ENCODE measurements at places on chromosomes 11 and 22.

GRCh38 chr22:35138521-35138920 lies 72.6 kb downstream of the ISX start:
- DNase-seq, result no peak

GRCh38 chr22:32518848-32519247 lies 44.2 kb downstream of the FBXO7 start:
- DNase-seq, result no peak

- no peak for DNase-seq
These were observed 2.1 kb upstream of the OAF start for GRCh38 chr11:120208777-120209176.

DNA sequence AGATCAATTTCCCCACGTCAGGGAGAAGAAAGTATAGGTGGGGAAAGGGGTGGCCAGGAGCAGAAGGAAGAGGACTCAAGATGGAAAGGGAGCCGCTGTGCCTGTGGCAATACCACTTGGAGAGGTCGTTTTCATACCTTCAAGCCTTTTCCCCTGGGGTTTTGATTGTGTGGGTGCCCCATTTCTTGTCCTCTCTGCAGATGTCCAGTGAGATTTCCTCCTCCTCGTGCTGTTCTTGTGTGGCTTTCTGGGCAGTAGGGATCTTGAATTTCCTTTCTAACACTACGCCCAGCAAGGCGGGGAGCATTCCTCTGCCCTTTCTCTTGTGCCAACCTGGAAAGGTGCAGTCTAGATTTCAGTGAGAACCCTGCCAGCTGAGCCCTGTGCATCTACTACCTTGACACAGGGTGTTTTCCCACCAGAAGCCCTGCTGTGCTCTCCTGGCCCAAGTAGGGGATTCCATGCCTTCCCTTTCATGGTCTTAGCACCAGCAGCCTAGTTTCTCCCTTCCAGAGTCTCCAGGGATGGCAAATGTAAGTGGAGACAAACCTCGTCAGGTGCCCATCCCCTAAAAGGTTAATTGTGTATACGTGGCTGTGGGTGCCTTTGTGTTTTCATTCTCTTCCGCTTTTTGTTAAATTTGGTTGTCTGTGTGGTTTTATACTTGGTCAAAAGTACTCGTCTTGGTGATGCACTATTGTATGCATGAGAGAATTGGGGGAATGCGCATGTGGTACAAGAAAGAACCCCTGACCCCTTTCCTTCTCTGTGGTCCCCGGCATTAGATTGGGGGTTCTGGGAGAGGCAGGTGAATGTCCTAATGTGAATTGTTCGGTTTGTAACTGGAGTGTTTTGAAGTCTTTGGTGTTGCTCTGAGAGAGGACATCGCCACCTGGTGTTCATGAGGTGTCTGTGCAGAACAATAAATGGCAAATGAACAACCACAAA lies 71.4 kb upstream of the MPEG1 start:
- no peak for DNase-seq

DNA sequence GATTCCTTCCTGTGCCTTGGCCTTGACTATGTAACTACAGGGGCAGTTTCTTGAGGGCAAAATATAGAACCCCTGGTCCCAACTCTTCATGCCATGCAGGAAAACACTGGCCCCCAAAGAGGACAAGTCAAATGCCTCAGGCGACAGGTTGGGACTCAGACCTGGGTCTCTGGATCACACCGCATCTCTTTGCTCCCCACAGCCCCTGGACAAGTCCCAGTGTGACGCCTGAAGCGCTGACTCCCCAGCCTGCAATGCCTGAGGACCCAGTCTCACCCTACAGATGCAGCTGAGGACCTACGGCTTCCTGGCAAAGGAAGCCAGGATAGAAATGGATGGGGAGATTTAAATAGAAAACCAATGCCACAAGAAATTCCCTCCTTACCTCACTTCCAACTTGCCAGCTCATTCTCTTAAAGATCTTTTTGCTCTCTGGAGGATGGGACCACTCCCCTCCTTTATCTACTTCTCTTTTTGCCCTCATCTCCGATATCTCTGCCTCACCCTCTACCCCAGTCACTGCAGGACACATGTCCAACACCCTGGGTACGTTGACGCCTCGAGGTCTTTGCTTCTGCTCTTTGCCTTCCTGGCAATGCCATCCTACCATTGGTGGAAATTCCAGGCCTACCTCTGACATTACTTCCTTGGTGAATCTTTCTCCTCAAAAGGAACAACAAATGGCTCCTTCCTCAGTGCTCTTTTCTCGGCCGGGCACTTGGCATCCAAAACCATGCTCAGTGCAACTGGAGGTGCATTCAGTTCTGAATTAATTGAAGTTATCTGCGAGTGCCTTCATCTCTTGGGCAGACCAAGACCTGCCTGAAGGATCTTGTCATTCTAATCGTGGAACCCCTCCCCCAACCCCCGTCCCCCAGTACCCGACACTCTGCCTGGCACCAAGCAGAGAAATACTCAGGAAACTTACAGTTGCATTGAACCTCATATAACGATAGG lies 2.0 kb upstream of the PRDM11 start:
- no peak for DNase-seq

- no peak for DNase-seq
These were observed 2.3 kb upstream of the OSBP start for GRCh38 chr11:59617876-59618275.

DNA sequence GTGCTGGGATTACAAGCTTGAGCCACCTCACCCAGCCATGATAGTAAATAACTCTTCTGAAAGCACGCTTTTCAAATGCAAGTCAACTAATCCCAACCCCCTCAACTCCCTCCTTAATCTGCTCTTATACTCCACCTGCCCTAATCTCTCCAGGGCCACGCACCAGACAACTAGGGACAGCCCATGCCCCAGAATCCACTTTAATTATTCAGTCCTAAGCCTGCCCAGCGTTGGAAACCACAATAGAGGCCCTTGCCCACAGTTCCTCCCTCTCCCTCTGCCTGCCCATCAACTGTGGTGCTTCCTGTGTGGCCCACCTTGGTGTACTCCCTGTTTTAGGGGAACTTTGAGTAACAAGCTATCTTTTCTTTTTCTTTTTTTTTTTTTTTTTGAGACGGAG lies 2.7 kb upstream of the VPREB3 start:
- DNase-seq, result no peak

DNA sequence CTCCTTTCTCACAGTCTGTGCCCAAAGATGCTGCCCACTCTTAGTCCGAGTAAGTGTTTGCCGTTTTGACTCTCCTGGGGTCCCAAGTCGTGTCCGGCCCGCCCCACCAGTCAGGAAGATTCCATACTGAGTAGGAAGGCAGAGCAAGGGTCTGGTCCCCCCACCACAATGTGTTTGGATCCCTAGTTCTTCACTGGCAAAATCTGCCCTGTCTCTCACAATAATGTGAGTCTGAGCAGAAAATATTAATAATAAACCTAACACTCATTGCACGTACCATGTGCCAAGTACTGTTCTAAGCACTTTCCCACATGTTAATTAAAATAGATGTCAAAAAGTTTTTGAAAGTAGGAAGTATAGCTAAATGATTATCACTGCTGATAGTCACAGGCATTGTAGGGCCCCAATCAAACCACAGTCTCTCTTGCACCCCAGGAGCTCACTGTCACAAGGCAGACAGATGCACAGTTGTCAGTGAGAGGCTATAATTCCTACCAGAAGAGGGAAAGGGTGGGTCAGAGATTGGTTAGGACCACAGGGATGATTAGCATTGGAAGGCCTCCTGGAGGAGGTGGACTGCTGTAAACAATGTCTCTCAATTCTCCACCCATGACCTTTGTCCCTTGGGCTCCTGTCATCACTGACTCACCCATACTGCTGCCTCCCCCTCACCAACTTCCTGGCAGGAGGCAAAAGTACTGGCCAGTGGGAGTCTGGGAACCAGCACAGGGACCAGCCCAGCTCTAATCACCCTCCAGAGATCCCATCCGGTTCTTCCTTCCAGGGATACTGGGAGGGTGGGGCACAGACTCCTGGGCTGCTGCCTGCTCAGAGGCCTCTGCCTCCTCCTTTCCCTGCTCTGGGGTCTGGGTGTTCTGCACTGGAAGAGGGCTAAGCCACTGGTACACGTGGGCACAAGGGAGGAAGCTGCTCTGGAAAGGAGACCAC lies 1.0 kb upstream of the POLD4 start:
- no peak for DNase-seq

GRCh38 chr11:94725097-94725496 lies 43.1 kb upstream of the AMOTL1 start:
- DNase-seq, result no peak

- no peak for DNase-seq
These were observed 54.9 kb upstream of the LMO1 start for GRCh38 chr11:8318536-8318935.

GRCh38 chr22:36385491-36386350 lies 2.0 kb downstream of the MYH9 start:
- DNase-seq, result no peak

DNA sequence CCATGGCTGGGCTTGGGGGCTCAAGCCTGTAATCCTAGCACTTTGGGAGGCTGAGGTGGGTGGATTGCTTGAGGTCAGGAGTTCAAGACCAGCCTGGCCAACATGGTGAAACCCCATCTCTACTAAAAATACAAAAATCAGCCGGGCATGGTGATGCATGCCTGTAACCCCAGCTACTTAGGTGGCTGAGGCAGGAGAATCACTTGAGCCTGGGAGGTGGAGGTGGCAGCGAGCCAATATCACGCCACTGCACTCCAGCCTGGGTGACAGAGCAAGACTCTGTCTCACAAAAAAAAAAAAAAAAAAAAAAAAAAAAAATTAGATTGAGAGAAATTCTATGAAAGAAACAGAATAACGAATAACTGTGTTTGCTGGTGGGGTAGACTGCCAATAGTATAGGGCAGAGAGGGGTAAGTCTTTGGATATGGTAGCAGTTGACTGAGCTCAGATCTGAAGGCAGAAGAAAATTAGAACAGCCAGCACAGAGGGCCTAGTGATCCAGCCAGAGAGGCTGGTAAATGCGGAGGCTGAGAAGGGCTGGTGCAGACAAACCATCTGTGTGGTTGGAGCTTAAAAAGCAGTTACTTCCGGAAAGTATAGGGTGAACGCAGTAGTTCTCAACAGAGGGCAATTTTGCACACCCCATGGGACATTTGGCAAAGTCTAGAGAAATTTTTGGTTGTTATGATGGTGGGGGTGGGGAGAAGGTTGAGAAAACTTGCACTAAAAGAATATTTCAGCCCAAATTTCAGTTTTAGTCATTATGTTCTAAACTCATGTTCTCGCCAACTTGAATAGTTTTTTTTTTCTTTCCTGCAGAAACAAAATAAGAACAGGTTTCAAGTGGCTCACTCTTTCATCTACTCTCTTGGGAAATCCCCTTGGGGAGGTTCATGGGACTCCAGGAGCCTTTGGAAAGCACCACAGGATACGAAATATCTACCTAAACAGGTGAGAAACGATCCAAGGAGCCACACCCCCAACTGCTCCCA lies 1.6 kb upstream of the HORMAD2 start:
- DNase-seq, result no peak

GRCh38 chr11:34464591-34465051 lies 25.9 kb downstream of the CAT start:
- no peak for DNase-seq

GRCh38 chr22:48605856-48606481 lies 1221.7 kb downstream of the BRD1 start:
- DNase-seq, result no peak

- DNase-seq, result no peak
These were observed 32.4 kb upstream of the SORL1-AS1 start for GRCh38 chr11:121485216-121485615.

- no peak for DNase-seq
These were observed 79.0 kb downstream of the AASDHPPT start for GRCh38 chr11:106156290-106156937.

DNA sequence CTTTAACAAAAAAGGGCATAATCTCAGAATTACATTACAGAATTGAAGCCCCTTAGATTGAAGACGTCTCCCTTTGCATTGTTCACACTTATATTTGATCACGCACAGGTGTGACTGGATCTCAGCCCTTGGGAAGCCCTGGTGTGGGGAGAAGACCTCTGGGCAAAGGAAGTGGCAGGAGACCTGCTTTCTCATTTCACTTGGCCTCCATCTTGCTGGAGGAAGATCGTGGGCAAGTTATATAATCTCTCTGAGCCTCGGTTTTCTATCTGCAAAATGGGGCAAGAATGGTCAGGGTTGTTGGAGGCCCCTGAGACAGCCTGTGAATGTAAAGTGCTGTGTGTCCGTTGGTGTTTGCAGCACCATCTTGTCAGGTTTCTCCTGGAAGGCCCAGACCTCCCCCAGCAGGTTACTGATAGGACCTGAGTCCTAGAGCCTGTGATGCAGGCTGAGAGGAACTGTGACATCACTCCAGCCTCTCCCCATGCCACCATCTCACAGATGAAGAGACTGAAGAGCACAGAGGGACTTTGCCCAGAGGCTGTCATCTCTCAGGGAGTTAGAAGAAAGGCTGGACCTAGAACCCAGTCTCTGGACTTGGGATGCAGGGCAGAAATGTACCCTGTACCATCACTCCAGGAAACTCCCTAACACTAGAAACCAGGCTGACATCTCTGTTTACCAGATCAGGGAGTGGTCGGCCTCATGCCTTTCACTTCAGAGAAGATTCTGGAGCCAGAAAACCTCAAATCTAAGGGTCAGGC lies 1.1 kb upstream of the APOA1 start:
- DNase-seq, result no peak

- no peak for DNase-seq
These were observed 18.4 kb upstream of the PITPNB start for GRCh38 chr22:27937453-27937852.

- DNase-seq, result no peak
These were observed 29.9 kb upstream of the OR5B12 start for GRCh38 chr11:58471892-58472291.

DNA sequence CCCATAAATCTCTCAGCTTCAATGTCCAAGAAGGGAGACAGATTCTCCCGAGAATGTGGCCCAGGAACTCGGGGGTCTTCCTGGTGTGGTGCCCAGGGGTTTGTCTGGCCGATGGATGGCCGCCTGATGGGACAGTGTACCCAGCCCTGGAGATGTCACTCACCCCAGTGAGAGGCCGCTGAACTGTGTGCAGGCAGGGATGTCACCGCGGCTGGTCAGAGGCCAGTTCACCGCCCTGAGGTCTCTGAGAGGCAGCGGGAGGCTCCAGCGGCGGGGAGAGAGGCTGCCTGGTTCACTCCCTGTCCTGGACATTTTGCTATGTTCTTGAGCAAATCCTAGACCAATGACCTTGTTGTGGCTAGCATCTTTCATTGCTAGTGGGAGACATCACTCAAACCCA lies 1349.5 kb downstream of the BRD1 start:
- no peak for DNase-seq

DNA sequence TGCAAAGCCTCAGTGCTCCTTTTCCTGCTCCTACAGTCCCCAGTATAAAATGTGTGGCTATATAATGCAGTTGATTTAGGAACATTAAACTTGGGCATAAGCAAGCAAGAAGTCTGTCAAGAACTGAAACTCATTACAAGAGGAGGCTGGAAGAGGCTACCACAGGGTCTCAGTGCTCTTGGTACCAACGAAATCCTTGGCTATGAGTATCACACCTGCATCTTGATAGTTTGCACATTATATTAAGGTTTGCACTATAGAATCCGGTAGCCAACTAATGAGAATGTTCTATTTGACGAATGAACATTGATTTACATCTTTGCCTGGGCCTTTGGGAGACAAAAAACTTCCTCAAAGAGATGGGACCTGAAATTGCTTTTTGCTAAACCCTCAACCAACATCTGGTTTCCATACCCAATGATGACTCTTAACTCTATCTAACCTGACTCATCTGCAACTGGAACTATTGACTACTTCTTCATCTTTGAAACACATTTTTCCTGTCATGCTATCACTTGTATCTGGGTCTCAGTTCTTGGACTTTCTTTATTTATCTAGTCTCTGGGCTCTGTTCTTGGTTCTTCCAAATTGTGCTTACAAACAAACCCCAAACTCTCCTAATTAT lies 207.2 kb upstream of the CTSC start:
- no peak for DNase-seq

GRCh38 chr11:30446520-30446919 lies 123.6 kb downstream of the ARL14EP start:
- no peak for DNase-seq
